ENCODE measurements at places on chromosomes 7 and 10. TPM values are rescaled to one million over a fixed set of nuclear protein-coding genes. Genes with fewer than 3 reads are reported as not detected.

- no peak overlapping the region for H3K27ac ChIP-seq
- H3K36me3 ChIP-seq, result no peaks in the 10 kb centered on the region
- H3K4me1 ChIP-seq, result no peaks in the 10 kb centered on the region
- DNase-seq, result no peak
Observed at GRCh38 chr7:2051707-2052656, 180.8 kb downstream of the MAD1L1 start.

- no peaks in the 10 kb centered on the region for H3K36me3 ChIP-seq
- H3K27ac ChIP-seq, result no peak overlapping the region
- H3K4me3 ChIP-seq, result peak overlapping the region; percentile 72
- H3K27me3 ChIP-seq, result peaks cover 100% of the 10 kb centered on the region
Observed at GRCh38 chr10:22475651-22476600, 130.6 kb downstream of the SPAG6 start.

- H3K27ac ChIP-seq, result no peak overlapping the region
- H3K27me3 ChIP-seq, result no peaks in the 10 kb centered on the region
- DNase-seq, result peak; percentile 76
- H3K4me3 ChIP-seq, result no peak overlapping the region
- H3K4me1 ChIP-seq, result peaks cover 18% of the 10 kb centered on the region
- H3K36me3 ChIP-seq, result no peaks in the 10 kb centered on the region
Observed at GRCh38 chr10:30639946-30640786, 10.6 kb upstream of the LYZL2 start.

The ITGB1 gene
- total RNA-seq, result 441 TPM

The KCNK18 gene
- total RNA-seq, result not detected
